ENCODE measurements at places on chromosomes 7 and 10.

- DNase-seq, result no peak
Measured at GRCh38 chr10:46523119-46523961, 33.1 kb downstream of the GPRIN2 start.

DNA sequence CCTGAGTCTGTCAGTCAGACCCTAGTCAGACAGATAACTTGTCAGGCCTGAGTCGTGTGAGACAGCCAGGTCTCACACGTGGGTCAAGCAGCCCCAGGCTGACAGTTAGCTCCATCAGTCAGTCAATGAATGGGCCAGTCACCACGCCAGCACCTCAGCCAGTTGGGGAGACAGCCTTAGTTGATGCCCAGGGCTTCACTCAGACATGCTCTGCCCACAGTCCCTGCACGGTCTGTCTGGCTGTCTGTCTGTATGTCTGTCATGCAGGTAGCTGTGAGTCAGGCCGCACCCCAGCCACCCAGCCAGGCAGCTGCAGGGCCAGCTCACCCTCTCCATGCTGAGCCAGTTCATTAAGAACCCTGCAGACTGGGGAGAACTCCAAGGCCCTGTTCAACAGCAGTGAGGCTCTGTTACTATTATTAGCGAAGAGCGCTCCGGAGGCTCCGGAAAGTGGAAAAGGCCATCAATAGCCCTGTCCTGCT is 141.1 kb upstream of the PCBD1 start:
- no peak for DNase-seq

GRCh38 chr7:29332042-29332811 is 137.7 kb downstream of the CHN2 start:
- DNase-seq, result no peak

DNA sequence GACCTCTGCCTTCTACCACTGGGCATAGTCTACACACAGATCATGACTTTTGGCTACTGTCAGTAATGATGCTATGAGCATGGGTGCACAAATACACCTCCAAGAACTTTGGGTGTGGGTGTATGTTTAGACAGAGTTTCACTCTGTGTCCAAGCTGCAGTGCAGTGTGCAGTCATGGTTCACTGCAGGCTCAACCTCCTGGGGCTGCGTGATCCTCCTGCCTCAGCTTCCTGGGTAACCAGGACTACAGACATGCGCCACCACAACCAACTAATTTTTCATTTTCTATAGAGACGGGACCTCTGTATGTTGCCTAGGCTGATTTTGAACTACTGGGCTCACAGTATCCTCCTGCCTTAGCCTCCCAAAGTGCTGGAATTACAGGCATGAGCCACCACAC is 194.4 kb downstream of the NSUN6 start:
- no peak for DNase-seq

DNA sequence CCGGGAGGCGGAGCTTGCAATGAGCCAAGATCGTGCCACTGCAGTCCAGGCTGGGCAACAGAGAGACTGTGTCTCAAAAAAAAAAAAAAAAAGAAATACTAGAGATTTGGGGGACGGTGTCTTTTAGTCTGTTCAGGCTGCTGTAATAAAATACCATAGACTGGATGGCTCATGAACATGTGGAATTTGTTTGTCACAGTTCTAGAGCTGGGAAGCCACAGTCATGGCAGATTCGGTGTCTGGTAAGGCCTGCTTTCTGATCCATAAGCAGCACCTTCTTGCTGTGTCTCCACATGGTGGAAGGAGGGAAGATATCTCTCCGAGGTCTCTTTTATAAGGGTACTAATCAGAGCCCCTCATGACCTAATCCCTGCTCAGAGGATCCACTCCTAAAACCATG is 102.7 kb upstream of the MKLN1 start:
- no peak for DNase-seq

DNA sequence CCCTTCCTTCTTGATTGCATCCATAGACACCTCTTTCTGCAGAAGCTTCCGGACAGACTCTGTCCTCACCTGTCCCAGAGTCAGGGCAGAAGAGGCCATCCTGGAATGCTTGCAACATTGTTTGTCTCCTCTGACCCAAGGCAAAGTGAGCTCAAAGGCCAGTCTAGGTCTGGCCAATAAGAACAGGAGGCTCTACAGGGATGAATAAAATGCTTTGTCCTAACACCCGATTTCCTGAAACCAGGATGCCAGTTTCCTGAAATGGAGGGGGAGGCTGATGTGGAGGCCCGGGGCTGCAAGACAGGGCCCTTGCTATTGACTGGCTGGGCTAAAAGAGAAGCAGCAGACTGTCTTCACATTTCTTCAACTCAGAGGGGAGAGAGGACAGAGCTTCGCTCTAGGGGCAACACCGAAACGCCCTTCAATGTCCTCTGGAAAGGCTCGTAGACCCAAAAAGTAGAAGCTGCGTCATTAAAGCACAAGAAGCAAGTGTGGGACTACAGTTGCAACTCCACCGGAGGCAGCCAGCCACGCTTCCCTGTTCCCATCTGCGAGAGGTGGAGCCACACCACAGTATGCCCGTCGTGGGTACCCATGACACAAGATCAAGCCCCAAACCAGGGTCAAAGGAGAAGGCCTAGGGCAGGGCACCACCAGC is 29.1 kb upstream of the NDST2 start:
- DNase-seq, result no peak

GRCh38 chr10:70176441-70176840 is 6.1 kb upstream of the SAR1A start:
- DNase-seq, result no peak

DNA sequence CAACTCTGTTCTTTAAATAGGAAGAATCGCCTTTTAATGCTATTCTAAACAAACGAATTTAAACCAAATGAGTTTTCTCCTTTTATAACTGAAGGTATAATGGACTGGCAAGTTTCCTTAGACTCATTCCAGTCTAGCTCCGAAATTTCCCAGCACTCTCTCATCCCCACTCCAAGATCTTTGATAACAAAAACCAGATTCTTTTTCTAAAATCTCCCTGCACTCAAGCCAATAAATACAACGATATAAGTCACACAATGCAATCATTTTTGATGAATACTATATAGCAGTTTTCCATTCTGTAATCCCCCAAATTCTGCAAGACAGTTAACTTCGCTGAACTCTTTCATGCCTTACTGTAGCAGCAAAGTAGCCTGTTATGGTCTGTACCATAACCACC is 1.9 kb downstream of the OGA start:
- DNase-seq, result no peak

Measured in stimulated activated CD4-positive, alpha-beta T cell treated with anti-CD3 and anti-CD28 coated beads, TNF-alpha, amount 100 ng/mL, for 1 hour (primary cell).